Thyroid gland (tissue), 4 donors: ENCODE measurements at places on chromosomes 6 and 20.

DNA sequence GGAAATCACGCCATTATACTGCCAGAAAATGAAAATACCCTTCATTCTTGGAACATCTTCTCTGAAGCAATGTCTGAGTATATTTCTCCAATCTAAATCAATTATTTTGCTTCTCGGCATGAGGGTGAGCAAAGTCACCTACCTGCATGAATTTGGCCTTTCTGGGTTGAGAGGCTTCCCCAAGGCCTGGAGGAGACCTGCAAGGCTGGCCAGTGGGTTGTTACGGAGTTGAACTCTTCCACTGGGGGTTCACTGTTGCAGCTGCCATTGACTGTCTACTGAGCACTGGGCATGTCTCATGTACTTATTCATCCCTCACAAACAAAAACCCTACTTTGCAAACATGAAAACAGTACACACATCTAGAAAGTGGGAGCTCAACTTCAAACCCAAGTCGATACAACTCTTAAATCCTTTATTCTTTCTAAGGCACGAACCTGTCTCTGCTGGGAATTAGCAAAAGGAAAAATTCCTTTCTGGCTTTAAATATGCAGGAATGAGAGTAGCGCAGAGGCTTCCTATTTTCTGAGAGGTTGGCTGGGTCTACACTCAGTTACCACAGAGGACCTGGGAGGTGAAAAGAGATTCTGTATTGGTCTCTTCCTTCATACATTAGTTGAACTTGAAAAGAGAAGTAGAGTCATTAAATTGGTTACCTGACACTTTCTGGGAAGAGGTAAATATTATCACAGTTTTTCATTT, 87.6 kb upstream of the SGK1 start:
- no peak for DNase-seq

DNA sequence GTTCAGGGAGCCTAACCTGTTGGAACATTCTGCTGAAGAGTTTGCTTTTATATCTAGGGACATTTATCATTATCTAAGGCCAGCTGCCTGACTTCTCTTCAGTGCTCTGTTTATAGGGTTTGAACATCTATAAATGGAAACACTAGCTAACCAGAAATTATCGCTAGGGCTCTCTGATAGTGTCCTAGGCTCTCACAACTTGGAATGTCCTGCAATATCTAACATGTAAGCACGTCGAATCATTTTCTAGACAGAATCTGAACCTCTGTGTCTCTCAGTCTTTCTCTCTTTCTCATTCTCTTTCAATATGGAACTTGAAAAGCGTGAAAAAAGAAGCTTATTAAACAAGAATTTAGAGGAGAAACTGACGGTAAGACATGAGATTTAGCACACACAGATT, 92.5 kb upstream of the MLIP start:
- no peak for DNase-seq

DNA sequence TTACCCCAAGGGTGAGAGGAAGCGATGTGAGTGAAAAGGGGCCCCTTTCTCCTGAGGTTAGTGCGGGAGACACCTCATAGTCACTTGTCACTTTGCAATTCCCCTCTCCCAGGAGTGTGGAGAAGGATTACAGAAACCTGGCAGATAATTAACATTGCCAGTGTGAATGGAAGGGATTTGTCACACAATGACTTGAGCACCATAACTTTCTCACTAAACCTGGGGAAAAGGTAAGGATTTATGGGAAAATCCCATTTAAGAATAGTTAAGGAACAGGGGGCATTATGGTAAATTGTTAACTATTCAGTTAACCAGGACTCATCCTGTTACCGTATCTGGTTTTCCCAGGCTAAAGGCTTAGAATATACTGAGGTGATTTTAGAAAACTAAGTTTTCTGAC, 219.5 kb upstream of the JAG1 start:
- no peak for DNase-seq

GRCh38 chr6:105889902-105890301, 196.2 kb upstream of the PRDM1 start:
- DNase-seq, result no peak

GRCh38 chr6:28252009-28252975, at the start of gene ZKSCAN4:
Gene ZKSCAN4 (minus strand): TSS chr6:28252269. CDS start chr6:28251980, 289 bp downstream.
- DNase-seq, result peak; percentile 70
